ENCODE measurements at places on chromosomes 5 and 9.

- no peak for DNase-seq
Observed at GRCh38 chr5:1884678-1885403, 2.1 kb upstream of the IRX4 start.

DNA sequence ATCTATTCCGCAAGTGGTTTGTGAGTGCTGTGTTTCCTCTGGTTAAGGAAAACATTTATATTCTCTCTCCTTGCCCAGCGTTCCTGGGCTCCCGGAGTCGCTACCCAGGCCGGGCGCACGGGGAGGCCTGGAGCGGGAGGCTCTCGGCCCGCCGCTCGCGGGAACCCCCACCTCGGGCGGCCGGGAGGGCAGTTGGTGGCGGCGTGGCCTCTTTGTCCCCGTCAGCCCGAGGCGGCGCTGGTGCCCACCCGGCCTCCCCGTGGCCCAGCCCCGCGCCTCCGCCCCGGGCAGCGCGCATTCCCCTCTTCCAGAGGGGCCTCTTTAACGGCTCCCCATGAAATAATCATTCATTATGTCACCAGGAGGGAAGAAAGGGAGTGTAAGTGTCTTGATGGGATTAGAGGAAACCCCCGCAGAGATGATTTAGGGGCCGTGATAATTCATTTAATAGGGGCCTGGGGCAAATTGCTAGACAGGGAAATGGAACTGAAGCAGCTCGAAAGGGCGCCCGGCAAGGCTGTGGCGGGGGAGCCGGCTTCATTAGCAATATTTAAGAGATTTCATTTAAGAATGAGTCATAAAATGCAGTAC lies 181.9 kb upstream of the TBCA start:
- no peak for DNase-seq

DNA sequence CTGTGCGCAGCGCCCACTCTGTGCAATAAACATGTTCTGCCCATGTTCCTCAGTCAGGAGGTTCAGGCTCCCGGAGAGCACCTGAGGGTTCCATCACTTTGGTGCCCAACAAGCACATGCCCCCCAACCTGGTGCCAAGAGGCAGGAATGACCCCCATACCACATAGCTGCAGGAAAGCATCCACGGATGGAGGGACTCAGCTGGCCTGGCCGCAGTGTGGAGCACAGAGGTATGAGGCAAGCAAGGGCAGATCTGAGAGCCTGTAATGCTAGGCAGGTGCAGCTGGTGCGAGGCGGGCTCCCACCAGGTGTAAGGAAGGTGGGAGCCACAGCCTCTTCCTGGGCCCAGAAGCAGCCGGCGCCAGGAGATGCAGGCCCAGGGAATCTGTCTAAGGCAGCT lies 4.3 kb upstream of the MRNIP start:
- DNase-seq, result no peak

GRCh38 chr5:97183100-97183929 lies at the start of gene RIOK2:
Gene RIOK2 (minus strand): TSS chr5:97183247. CDS start chr5:97183191, 56 bp downstream.
- peak; percentile 95 for DNase-seq

GRCh38 chr5:181203777-181204112 lies 1.3 kb downstream of the TRIM7 start:
- no peak for DNase-seq

- no peak for DNase-seq
Observed at GRCh38 chr5:55146080-55146479, 13.9 kb upstream of the GPX8 start.

- DNase-seq, result no peak
Observed at GRCh38 chr9:95277509-95277908, 40.0 kb downstream of the FANCC start.

- peak; percentile 23 for DNase-seq
Observed at GRCh38 chr5:144467792-144468191, 297.1 kb downstream of the KCTD16 start.

All from fibroblast of gingiva (primary cell).